ENCODE measurements at places on chromosomes 7 and 10.

GRCh38 chr10:3866332-3866731, 81.3 kb upstream of the KLF6 start:
- no peak for DNase-seq

DNA sequence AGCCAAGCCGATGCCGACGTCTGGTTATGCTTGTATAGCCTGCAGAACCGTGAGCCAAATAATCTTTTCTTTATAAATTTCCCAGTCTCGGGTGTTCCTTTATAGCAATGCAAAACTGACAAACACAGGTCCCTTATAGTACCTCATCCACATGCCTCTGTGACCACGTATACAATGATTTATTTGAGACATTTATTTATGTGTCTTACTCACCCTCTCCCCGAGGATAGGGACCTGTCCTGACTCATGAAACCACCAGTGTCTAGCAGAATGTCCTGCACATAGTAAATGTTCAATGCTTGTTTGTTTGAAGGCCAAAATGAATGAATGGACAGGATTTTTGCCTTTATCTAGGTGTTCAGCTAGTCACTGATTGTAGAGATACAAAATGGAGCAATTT, 147.9 kb upstream of the FZD8 start:
- no peak for DNase-seq

- DNase-seq = no peak
These were observed 19.2 kb downstream of the LHPP start for GRCh38 chr10:124480860-124481259.

DNA sequence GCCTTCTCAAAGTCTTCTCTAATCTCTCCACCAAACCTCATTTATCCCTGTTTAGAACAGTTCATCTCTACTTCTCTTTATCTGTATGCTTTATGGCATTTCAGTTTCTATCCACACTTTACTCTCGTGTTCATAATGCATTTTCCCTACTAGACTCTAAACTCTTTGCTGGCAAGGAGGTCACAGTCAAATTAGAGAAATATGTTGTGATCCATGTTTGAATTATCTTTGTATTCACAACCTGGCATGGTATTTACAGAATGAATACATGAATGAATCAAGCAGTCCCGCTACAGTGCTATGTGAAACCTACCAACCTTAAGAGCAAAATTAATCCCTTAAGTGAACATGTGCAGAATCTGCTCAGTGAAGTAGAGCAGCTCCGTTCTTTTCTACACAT, 12.8 kb upstream of the YAE1 start:
- no peak for DNase-seq

GRCh38 chr7:17507717-17508116, 209.3 kb downstream of the AHR start:
- DNase-seq = no peak

- no peak for DNase-seq
These were observed 17.1 kb downstream of the MCU start for GRCh38 chr10:72709041-72709440.

DNA sequence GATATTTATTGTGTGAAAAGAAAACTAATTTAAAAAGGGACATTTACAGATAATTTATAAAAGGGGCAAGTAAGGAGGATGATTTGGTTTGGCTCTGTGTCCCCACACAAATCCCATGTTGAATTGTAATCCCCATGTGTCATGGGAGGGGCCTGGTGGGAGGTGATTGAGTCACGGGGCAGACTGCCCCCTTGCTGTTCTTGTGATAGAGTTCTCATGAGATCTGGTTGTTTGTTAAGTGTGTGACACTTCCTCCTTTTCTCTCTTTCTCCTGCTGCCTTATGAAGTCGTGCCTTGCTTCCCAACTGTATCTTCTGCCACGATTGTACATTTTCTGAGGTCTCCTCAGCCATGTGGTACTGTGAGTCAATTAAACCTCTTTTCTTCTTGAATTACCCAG, 171.0 kb upstream of the SEMA3E start:
- no peak for DNase-seq

- DNase-seq = no peak
These were observed 11.9 kb downstream of the RNF216 start for GRCh38 chr7:5769571-5769970.

DNA sequence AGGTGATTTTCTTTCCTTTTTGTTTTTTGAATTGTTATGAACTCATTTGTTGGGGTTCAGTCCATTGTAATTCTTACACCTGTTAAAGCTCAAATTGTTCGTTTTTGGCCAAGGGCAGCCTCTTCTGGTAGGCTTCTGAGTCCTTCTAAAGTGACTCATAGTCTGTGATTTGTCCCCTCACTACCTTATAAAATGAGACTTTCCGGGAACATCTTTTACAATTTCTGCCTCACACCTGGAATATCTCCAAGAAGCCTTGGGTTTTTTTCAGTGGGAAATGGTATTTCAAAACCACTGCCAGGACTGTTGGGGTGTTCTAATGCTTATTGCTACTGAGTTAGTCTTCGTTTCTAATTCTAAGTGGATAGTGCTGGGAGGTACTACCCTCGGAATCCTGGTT, 56.7 kb downstream of the BMPR1A start:
- no peak for DNase-seq

DNA sequence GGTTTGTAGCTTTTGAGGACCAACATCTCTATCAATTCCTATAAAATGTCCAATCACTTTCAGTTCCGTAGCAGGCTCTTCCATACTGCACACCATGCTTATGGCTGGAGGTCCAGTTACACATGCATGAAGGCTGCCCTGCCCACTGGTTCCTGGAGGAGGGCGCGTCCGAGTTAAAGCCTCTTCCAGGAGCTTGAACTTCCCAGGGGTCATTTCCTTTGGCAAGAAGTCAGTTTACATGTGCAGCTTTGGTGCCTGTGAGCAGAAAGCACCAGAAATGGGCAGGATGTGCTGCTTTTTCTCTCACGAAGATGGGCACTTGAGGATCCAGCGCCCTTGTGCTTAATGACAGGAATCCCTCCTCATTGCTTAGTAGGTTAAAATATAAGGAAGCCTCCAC, 17.6 kb upstream of the PHYH start:
- DNase-seq = no peak

DNA sequence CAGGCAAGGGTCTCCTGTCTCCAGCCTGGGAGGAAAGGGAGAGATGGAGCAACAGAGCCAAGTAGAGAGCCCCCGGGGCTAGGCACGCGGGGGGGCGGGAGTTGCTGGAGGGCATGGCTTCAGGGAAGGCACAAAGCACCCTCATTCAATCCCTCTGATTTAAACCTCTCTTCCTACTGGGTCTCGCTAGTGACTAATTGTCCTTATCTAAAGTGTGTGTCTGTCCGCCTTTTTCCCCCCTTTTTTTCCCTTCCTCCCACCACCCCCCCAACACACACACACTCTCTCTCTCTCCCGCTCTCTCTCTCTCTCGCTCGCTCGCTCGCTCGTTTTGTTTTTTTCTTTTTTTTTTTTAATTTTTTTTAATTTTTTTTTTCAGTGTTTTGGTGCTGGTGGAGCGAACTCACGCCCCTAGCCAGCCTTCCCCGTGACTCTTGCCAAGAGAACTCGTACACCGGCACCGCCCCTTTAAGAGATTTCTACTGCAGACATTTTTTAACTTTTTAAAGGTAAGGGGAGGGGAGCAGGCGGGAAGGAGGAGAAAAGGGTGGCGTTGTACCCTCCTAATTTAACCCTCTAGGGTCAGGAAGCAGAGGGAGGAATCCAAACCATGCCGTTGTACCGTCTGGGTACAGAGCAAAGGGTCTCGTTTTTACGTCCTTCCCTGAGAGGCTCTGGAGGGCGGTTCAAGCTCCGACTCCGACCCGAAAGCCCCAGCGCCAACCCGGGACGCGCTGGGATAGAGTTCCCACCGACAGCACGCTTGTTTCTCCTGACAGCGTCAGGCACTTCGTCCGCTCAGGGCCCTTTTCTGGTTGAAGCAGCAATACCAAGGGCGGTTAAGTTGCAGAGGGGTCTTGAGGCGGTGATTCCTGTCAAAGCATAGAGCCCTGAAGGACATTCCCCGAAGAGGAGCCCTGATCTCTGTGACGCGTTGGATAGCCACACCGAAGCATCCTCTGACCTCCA, at the start of gene HPSE2:
Gene HPSE2, minus strand, starts transcription at position 195 of the 969 bp plus-strand sequence.
- DNase-seq = no peak

DNA sequence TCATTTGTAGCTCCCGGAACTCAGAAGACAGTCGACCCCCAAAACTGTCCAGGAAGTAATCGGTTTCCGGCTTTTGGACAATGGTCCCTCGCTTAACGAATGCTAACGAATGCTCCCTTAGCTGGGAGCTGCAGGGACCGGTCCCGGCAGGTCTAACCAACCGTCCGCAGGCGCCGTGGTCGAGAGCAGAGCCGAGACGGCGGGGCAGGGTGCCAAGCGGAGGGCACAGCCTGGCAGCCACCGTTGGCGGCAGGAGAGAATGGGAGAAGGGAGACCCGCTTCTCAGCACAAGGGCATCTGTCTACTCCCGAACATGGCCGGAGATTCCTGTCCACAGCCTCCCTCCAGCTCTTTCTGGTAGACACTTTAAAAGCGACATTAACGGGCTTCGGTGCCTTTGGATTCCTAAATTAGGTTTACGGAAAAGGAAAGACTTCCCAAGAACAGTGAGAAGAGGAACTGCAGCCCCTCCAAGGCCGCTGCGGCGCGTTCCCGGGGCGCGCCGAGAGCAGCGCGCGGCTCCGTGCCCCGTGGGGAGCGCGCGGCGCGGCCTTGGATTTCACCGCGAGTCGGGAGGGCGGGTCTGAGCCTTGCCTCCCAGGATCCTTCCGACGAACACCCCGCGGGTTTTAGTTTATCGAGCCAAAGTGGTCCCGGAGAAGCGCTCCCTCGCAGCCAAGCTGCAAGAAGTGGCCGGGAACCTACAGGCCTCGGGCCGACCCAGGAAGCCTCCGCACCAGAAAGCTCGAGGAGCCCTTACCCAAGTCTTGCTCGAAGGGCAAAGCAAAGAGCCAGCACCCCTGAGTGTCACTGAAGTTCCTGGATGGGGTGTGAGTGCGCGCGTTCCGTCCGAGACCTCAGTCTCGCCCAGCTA, 3.6 kb upstream of the TBX20 start:
- DNase-seq = no peak

DNA sequence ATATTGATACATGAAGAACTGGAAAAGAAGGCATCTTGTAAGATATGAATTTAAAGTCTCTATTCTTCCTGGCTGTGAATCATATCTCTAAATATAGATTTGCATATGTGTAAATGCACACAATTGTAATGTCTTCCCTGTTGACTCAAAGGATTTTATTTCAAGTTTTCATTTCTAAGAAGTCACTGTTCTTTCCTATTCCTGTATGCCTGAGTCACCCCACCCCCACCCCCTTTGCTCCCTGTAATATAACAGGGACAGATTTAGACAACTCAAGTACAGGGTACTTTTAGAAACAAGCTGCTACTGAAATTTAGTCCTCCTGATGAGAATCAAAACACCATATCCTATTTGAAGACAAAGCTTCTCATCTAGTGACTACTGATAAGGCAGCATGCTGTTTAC, 43.0 kb upstream of the HECTD2 start:
- no peak for DNase-seq

GRCh38 chr10:54796881-54797280, 4.2 kb downstream of the PCDH15 start:
- DNase-seq = no peak

DNA sequence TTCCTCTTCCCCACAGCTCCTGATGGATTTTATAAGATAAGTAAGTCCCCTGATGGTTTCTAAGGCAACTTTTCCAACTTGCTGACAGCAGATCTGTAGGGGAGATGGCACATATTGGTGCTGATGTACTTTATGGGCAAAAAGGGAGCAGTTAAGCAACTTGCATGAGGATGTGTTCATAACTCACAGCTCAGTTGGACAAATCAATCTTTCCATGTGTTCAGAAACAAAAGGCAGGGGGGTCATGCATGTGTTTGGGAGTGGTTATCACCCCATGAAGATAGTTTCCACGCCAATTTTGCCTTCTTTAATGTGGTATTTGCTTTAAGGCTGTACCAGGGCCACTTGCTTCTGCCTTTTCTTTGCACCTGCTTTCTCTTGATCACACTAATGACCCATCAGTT, 6.1 kb downstream of the RBM20 start:
- DNase-seq = no peak

GRCh38 chr7:150927956-150928344, 50.2 kb downstream of the KCNH2 start:
- DNase-seq = no peak

DNA sequence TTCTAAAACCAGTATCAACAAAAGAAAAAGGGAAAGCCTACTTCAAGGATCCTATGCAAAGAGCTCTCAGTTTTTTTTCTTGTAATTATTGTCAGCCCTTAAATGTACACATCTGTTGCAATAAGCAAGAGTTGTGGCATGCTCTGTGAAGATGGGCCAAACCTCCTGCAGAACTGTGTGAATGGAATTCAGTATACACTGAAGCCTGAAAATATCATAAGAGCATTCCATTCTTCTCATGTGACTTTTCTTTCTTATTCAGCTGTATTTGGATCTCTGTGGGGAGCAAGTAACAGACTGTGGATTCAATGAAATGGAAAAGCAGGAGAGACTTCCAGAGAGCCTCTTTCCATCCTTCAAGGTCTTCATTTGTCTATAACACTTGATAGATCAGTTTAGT, 130.7 kb downstream of the SAMD9 start:
- DNase-seq = no peak

GRCh38 chr10:69567920-69568319, 5.3 kb downstream of the NEUROG3 start:
- DNase-seq = peak; percentile 16

GRCh38 chr7:39950473-39951225, 593 bp downstream of the CDK13 start:
- no peak for DNase-seq

DNA sequence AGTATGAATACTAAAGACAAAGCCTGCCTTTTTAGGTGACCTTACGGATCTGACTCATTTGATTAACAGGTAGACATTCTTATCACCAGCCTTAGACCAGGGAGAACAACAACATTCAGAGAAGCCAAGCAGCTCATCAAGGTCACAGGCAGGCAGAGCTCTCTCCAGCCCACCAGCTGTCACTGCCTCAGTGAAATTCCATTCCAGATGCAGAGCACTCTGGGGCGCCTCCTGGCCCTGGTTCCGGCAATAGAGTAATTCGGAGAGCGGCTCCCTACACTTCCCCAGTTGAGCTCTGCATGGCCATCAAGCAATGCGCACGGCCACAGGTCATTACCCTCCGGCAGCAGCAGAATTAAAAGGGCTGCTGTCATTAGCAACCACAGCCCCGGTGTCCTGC, 164.7 kb downstream of the TCERG1L start:
- no peak for DNase-seq

DNA sequence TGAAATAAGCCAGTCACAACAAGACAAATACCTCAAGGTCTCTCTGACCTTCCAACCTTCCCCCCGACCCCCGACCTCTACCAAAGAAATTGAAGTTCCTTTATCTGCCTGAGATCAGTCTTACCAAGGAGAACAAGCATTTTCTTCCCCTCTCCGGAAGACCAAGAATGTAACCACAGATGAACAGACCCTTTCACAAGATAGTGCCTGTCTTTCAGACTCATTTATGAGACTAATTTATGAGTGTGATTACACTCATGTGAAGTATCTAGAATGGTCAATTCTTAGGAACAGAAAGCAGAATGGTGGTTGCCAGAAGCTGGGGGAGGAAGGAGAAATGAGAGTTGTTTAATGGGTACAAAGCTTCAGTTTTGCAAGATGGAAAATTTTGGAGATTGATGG, 108.9 kb upstream of the MKLN1 start:
- no peak for DNase-seq

All from fibroblast of the conjunctiva (primary cell).